Activated CD4-positive, alpha-beta T cell treated with anti-CD3 and anti-CD28 coated beads, Interleukin-2, Interleukin-6, amounts not matched to agents 100 ng/mL and 50 ng/mL, durations not matched to agents 16 hours and 8 hours (primary cell): ENCODE measurements at places on chromosomes 1 and 21.

DNA sequence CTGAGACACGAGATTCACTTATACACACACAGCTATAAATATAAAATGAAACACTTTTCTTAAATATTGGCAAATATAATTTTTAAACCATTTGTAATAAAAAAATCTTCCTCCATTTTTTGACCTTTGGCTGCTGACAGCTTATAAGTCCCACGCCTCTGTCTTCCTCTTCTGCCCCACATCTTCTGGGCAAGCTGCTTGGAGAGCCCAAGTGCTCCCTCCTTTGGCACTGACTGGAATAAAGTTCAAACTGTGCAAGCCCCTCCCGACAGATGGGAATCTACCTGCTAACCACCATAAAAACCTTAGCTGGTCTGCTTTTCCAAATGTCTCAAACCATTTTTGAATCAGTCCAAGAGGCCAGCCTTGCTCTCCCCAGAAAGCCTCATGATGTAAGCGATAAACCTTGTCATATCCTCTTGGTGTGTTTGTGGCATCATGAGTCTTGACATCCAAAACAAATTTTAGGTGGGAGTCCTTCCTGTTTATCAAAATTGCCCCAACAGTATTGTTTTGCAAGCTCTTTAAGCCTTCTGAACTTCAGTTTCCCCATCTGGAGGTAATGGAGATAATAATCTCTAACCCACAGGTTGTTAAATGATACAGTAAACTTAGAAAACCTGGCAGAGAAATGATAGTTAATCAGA, 99.8 kb downstream of the SNX7 start:
- DNase-seq, result no peak

DNA sequence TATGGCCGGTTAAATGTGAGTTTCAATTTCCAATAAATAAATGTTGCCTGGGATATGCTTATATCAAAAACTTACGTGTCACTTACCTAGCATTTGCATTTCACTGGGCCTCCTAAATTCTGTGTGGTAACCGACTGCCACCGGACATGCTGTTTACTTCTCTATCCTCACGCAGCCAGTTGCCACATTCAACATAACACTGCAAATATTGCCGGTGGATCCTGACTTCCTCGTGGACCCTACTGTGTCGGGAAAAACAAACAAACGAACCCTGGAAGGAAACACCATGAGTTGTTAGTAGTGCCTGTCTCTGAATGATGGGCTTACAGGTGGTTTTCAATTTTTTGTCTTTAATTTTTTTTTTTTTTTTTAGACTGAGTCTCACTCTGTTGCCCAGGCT, 54.1 kb downstream of the RIPK4 start:
- no peak for DNase-seq

DNA sequence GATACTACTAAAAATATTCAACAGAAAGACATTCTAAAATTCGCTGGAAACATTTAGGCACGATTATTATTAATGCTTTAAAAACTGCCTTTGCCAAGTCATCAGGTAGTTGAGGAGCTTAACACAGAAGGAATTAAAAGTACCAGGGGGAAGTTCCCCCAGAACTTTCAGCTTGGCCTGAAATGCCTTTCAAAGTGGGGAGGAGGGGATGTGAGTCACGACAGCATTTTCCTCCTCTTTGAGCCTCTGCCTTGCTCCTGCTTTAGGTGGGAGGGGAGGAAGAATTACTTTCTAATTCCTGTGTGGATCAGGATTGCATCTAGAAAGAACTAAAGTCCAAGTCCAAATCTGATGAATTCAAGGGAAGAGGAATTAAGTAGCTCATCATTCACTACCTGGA, 183.7 kb downstream of the CLIC6 start:
- DNase-seq, result no peak

- peak; percentile 16 for DNase-seq
Observed at GRCh38 chr1:7842517-7842916, 10.3 kb downstream of the UTS2 start.

DNA sequence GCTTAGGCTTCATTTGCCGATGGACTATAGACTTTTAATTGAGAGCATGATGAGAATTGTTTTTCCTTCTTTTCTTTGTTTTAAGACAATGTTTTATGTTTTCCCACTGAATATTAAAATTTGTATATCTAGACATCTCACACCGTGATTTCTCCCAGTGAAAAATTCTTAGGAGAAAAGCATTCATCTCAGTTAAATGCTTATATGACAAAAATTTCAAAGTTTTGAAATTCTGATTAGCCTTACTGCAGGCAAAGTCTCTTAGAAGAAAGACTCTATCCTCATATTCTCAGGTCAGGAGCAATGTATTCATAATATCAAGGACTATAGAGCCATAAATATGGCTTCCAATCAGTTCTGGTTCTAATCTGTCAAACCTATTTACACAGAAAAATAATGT, 2085.0 kb downstream of the NCAM2 start:
- no peak for DNase-seq

DNA sequence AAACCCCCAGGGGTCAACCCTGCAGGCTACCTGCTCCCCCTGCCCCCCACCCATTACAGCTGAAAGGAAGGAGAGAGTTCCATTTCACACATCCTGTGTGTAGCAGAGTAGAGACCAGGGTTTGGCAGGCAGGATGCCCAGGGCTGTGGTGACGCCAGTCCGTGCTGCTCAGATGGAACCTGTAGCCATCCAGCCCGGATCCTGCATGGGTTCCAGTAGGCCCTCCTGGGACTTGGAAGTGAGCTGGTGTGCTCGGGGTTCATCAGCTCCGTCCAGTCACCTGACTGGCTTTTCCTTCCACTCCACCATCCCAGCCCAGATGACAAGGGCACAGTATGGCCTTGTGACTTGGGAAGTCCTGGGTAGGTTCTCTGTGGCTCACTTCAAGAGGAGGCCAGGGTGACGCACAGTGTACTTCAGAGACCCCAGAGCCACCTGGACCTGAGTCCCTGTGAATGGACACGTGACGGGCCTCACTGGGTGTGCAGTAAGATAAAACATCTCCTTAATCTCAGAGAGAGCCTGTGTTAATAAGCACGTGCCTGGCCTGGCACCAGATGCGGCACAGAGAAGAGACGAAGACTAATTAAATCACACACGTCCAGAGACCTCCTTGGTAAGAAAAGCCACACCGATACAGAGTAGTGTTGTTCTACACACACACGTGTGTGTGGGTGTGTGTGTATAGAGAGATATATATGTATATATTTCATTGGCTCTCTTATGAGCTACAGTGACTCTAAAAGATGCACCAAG, 16.0 kb downstream of the ITPKB start:
- no peak for DNase-seq

DNA sequence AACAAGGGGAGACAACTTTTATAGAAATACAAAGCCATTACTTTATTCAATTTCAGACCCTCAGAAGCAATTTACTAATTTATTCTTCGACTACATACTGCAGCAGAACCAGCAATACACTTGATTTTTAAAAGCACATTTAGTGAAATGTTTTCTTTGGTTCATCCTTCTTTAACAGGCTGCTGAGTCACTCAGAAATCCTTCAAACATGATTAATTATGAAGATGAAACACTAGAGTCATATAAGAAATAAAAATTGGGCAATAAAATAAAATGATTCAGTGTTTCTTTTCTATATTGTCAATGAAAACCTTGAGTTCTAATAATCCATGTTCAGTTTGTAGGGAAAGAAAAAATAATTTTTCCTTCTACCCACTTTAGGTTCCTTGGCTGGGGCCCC, 47.0 kb downstream of the CHML start:
- DNase-seq, result no peak

DNA sequence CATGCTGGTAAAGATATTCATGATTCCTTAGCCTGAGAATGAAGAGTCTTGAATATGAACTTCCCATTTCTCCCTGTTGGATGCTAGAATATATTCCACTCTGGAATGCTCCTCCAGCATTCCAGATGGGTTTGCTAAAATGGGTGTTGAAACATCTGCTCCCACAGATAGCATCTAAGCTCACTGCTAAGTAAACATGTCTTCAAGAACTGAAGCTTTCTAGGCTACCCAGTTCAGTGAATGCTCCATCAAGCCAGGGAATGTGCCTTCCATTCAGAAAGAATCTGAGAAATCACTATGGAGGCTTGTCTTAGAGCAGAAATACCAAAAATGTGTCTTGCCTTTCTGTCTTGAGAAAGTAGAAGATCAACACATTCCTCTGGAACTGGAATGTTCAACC, 81.1 kb downstream of the TNFSF18 start:
- no peak for DNase-seq

GRCh38 chr1:7042322-7043190, 257.3 kb downstream of the CAMTA1 start:
- DNase-seq, result peak; percentile 31

DNA sequence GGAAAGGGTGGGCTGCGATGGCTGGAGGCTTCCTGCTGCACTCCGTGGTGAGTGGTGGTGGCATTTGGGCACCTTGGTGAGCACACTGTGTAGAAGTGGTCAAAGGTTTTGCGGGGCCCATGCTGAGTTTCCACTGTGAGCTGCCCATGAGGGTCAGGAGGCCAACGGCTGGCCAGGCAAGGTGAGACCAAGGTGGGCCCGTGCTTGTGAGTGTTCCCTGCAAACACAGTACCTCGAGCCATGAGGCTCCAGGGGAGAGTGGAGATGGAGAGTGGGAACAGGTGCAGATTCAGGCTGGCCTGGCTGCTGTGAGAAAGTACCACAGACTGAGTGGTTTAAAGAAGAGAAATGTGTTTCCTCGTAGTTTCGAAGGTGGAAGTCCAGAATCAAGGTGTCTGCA, 40.8 kb downstream of the AJAP1 start:
- no peak for DNase-seq

GRCh38 chr1:81209461-81209860, 591.3 kb upstream of the ADGRL2 start:
- no peak for DNase-seq

DNA sequence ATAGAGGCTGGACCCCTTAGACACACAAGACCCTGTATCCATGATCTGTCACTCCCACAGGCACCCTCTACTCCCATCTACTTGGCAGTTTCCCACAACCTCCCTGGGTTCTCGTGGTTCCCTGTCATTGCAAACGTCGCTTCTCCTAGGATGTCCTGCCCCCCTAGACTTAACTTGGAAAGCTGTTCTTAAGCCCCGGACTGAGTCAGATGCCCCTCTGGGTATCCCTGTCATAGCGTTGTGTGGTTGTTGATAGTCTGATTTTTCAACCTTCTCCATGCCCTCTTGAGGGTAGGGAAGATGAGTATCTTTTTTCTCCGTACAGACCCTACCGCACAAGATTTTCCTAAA, 11.8 kb downstream of the RCC1 start:
- no peak for DNase-seq

DNA sequence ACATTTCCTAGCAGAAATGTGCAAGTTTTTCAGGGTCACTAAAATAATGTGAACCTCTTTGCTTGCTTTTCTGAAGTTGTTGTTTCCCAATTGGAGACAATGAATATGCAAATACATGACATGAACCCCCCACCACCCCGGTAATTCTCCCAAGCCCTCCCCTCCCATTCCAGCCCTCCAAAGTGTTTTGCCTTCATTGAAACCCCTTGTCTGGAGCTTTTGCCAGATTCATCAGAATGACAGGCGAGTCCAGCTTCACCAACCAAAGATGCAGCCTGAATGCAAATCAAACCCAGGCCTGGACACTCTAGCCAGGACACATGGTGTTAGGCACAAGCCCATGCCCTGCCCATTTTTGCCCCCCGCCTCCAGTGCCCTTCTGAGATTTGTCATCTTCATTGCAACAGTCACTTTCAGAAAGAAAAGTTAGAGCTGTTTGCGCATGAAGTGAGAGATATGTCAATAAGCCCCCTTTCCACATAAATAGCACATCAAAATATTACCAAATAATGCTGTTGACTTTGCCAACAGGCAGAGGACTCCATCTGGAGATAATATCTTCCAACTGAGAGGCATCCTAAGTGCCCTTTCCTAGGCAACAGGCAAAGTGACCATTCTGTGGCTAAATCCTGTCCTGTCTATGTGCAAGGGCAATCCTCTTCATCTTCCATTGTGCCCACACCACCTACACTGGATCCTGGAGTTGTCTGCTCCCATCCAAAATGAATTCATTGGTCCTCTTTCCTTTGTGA, 145.6 kb upstream of the NFIA start:
- no peak for DNase-seq

GRCh38 chr1:99532276-99532580, 113.7 kb upstream of the PALMD start:
- DNase-seq, result no peak

- no peak for DNase-seq
Observed at GRCh38 chr1:115873184-115873583, 32.3 kb upstream of the NHLH2 start.

- DNase-seq, result peak; percentile 93
Observed at GRCh38 chr1:101236516-101237228, at the start of gene S1PR1. TSS of gene S1PR1 (plus strand) at chr1:101237019. CDS start at chr1:101238985, 1,966 bp downstream.

- DNase-seq, result no peak
Observed at GRCh38 chr1:3352952-3353331, 101.5 kb upstream of the ARHGEF16 start.
